Activated T-cell treated with anti-CD3 and anti-CD28 coated beads, Interleukin-2, amount 50 U/mL, for 72 hours (primary cell): ENCODE measurements at places on chromosomes 16 and 17.

- no peak for DNase-seq
- H3K4me1 ChIP-seq, result peaks cover 66% of the 10 kb centered on the region
- no peaks in the 10 kb centered on the region for H3K36me3 ChIP-seq
These were observed 3.1 kb upstream of the ADCY7 start for GRCh38 chr16:50263060-50263909.

GRCh38 chr17:11797803-11798202, 199.5 kb downstream of the ZNF18 start:
- H3K27me3 ChIP-seq, result no peaks in the 10 kb centered on the region
- H3K27ac ChIP-seq, result no peak overlapping the region
- H3K4me1 ChIP-seq, result no peaks in the 10 kb centered on the region
- H3K36me3 ChIP-seq, result no peaks in the 10 kb centered on the region
- DNase-seq, result no peak

- peak overlapping the region; percentile 21 for H3K27ac ChIP-seq
- peaks cover 23% of the 10 kb centered on the region for H3K4me1 ChIP-seq
- no peak for DNase-seq
- no peaks in the 10 kb centered on the region for H3K27me3 ChIP-seq
These were observed 881 bp upstream of the LLGL1 start for GRCh38 chr17:18224387-18225120.

- H3K27ac ChIP-seq, result peak overlapping the region; percentile 89
- peaks cover 14% of the 10 kb centered on the region for H3K36me3 ChIP-seq
- H3K27me3 ChIP-seq, result peaks cover 7% of the 10 kb centered on the region
- H3K4me1 ChIP-seq, result peaks cover 42% of the 10 kb centered on the region
- peak; percentile 29 for DNase-seq
These were observed 1.2 kb downstream of the DYNLL2 start for GRCh38 chr17:58084317-58084981.

GRCh38 chr17:4542003-4542725, 13.0 kb downstream of the MYBBP1A start:
- H3K36me3 ChIP-seq, result peaks cover 10% of the 10 kb centered on the region
- H3K27me3 ChIP-seq, result no peaks in the 10 kb centered on the region
- no peak overlapping the region for H3K27ac ChIP-seq
- no peak overlapping the region for H3K4me3 ChIP-seq
- no peak for DNase-seq

DNA sequence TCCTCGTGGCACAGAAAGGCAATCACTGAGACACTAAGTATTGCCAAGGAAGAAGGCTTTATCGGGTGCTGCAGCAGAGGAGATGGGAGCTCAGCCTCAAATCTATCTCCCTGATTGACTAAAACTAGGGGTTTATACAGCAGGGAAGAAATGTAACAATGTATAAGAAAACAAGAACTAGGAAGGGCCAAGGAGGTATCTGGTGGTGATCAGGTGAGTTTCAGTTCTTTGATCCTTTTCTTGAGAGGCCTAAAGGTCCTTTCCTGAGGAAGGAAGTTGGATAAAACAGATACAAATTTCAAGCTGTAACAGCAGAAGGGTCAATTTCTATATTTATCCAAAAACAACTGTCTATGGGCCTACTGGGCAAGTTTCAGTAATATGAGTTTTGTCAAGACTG, 212.4 kb downstream of the COPRS start:
- no peak overlapping the region for H3K4me3 ChIP-seq
- H3K4me1 ChIP-seq, result no peaks in the 10 kb centered on the region
- DNase-seq, result no peak

- no peak overlapping the region for H3K4me3 ChIP-seq
- no peaks in the 10 kb centered on the region for H3K36me3 ChIP-seq
- peaks cover 14% of the 10 kb centered on the region for H3K27me3 ChIP-seq
- no peak overlapping the region for H3K27ac ChIP-seq
- no peaks in the 10 kb centered on the region for H3K4me1 ChIP-seq
- no peak for DNase-seq
These were observed 18.1 kb upstream of the CNEP1R1 start for GRCh38 chr16:50006964-50007363.

- peak overlapping the region; percentile 92 for H3K27ac ChIP-seq
- H3K4me1 ChIP-seq, result peaks cover 48% of the 10 kb centered on the region
- peak; percentile 89 for DNase-seq
- peaks cover 14% of the 10 kb centered on the region for H3K36me3 ChIP-seq
- H3K27me3 ChIP-seq, result no peaks in the 10 kb centered on the region
- H3K4me3 ChIP-seq, result peak overlapping the region; percentile 86
These were observed 3.4 kb upstream of the MLLT6 start for GRCh38 chr17:38701504-38702165.

DNA sequence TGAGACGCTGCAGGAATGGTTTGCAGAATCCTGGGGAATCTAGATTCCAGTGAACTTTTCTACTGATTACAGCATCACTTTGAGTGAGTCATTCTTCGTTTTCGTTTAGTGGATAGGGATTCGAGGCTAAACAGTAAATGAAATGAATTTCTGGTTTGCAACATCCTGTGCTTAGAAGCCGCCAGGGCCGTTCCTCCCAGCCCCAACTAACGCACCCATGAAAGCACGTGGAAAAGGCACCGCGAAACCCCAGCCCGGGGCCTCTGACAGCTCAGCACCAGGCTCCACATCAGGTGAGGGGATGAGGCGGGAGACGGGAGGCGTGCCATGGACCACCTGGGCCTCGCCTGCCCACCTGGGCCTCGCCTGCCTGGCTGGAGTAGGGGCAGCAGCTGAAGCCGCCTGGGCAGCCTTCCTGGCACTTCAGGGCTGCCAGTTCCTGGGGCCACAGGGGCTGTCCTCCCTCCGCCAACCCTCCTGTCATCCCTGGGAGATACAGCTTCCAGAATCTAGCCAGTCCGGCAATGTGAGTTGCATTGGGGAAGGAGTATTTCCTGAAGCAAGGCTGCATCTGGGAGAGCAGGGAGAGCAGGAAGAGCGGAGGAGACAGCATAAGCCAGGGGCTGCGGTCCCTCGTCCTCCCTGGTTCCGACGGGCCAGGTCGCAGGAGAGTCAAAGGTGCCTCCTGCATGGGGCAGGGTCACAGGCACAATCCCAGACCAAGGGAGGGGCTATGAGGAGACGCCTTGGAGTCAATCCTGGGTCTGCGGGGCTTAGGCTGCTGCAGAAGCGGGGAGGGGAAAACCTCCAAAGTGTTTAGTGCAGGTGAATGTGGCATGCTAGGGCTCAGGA, 78.4 kb downstream of the RPH3AL start:
- H3K27ac ChIP-seq, result no peak overlapping the region
- no peak for DNase-seq
- H3K4me1 ChIP-seq, result no peaks in the 10 kb centered on the region
- no peaks in the 10 kb centered on the region for H3K27me3 ChIP-seq
- no peak overlapping the region for H3K4me3 ChIP-seq

DNA sequence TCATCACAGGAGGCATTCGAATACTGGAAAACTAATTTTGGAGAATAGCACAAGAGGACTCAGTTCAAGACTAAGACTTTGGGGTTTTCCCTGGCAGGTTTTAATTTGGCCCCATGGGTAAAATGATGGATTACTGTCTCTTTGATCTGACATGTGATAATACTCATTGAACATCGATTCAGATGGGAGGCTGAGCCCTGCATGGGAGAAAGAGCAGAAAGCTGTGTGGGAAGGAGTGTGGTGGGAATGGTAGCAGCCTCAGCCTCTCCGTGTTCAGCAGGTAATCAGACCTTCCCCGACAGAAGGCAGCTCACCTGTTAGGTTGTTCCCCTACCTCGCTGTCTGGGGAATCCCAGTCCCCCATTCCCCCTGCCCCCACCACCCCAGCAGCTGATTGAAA, 124.7 kb upstream of the TNRC6C start:
- peaks cover 62% of the 10 kb centered on the region for H3K4me1 ChIP-seq
- H3K27ac ChIP-seq, result no peak overlapping the region
- H3K36me3 ChIP-seq, result peaks cover 7% of the 10 kb centered on the region
- H3K4me3 ChIP-seq, result peak overlapping the region; percentile 67
- no peak for DNase-seq

GRCh38 chr16:70402916-70403659, 35.8 kb downstream of the ST3GAL2 start:
- H3K36me3 ChIP-seq, result peaks cover 4% of the 10 kb centered on the region
- DNase-seq, result no peak
- no peaks in the 10 kb centered on the region for H3K27me3 ChIP-seq
- no peak overlapping the region for H3K27ac ChIP-seq
- peaks cover 38% of the 10 kb centered on the region for H3K4me1 ChIP-seq

DNA sequence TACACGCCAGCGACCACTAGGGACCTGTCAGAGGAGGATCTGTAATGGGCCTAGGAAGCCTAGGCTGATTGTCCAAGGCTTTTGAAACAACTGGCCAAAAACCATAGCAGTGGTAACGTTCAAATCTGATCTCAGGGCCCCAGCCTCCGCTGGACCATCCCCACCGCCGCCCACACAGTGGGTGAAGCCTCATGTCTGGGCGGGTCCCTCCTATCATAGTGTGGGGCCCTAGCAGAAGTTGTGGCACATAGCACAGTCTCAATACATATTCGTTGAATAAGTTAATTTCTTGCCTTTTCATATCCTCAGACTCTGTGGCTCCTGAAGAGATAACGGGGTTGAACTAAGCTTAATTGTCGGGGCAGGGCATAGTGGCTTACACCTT, 818 bp downstream of the DPH1 start:
- no peaks in the 10 kb centered on the region for H3K36me3 ChIP-seq
- peak overlapping the region; percentile 68 for H3K27ac ChIP-seq
- peak; percentile 54 for DNase-seq
- H3K27me3 ChIP-seq, result peaks cover 31% of the 10 kb centered on the region
- H3K4me1 ChIP-seq, result peaks cover 25% of the 10 kb centered on the region

GRCh38 chr16:88531931-88532433, 38.2 kb upstream of the ZC3H18 start:
- H3K27ac ChIP-seq, result no peak overlapping the region
- peaks cover 13% of the 10 kb centered on the region for H3K4me1 ChIP-seq

GRCh38 chr17:61118871-61119270, 280.8 kb upstream of the TBX2 start:
- no peaks in the 10 kb centered on the region for H3K27me3 ChIP-seq
- peaks cover 11% of the 10 kb centered on the region for H3K4me1 ChIP-seq
- H3K36me3 ChIP-seq, result peaks cover 8% of the 10 kb centered on the region
- no peak for DNase-seq
- no peak overlapping the region for H3K27ac ChIP-seq
- H3K4me3 ChIP-seq, result no peak overlapping the region

DNA sequence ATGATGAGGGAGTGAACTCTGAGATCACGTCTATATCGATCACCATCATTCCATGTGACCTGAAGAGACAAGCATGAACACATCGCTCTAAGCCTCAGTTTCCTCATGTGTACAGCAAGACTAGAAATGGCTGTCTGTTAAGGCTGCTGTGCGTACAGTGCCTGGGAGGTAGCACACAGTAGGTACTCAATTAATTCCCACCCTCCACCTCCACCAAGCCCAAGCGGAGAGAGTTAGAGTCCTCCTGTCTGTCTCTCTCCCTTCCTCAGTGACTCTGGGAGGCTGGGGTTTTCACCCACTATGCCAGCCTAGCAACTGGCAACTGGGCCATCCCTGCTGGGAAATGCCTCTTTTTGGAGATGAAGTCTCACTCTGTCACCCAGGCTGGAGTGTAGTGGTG, 318.3 kb upstream of the CCL2 start:
- no peak overlapping the region for H3K4me3 ChIP-seq
- no peak for DNase-seq
- H3K36me3 ChIP-seq, result no peaks in the 10 kb centered on the region
- no peaks in the 10 kb centered on the region for H3K4me1 ChIP-seq
- no peak overlapping the region for H3K27ac ChIP-seq

DNA sequence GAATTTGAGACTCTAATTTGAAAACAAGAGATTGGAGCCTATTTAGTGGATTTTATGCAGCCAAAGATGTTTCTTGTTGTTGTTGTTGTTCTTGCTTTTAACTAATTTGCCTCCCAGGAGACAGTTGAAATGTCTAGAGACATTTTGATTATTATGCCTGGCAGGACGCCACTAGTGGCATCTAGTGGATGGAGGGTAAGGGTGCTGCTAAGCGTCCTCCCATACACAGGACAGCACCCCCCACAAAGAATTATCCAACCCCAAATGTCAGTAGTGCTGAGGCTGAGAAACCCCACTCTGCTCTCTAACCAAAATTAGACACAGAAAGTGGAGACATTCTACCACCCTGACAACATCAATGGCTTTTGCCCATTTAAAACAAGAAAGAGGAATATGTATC, 15.4 kb upstream of the HSBP1 start:
- no peak for DNase-seq
- peaks cover 12% of the 10 kb centered on the region for H3K27me3 ChIP-seq
- H3K27ac ChIP-seq, result no peak overlapping the region

GRCh38 chr17:73112246-73112645, 19.8 kb upstream of the SLC39A11 start:
- H3K36me3 ChIP-seq, result no peaks in the 10 kb centered on the region
- no peak overlapping the region for H3K4me3 ChIP-seq
- no peaks in the 10 kb centered on the region for H3K4me1 ChIP-seq
- peaks cover 9% of the 10 kb centered on the region for H3K27me3 ChIP-seq

GRCh38 chr16:11639925-11640899, 28.0 kb upstream of the SNN start:
- DNase-seq, result no peak
- peaks cover 5% of the 10 kb centered on the region for H3K4me1 ChIP-seq
- no peaks in the 10 kb centered on the region for H3K36me3 ChIP-seq
- H3K4me3 ChIP-seq, result no peak overlapping the region

DNA sequence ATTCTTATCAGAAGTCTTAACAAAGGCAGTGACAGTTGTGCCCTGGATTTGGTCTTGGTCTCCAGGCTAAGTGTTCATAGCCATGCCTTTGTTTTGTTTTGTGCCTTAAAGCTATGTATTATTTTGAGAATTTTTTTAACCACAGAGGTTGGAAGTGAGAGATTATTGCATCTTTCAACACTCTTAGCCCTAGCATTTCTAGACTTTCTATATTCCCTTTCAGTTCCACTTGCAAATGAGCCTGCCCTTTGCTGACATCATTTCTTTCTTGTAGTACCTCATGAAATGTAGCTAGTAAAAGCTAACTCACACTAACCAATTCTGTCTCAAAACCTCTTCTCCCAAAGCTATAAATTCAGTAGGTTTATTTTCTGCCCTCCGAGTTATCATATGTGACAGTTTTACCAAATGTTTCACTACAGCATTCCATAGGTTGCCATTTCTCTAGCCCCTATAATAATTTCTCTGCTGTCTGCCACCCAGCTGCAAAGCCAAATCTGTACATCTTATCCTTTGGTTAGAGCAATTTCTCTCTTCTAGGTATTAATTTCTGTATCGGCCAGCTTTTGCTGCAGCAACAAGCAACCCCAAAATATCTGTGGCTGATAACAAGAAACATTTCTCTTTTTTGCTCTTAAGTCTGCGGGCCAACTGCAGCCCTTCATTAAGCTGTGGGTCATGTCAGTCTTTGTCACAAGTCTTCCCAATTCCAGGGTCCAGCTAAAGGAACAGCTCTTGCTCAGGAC, 14.2 kb upstream of the CCL1 start:
- no peak for DNase-seq
- peaks cover 33% of the 10 kb centered on the region for H3K27me3 ChIP-seq
- H3K36me3 ChIP-seq, result no peaks in the 10 kb centered on the region
- H3K4me3 ChIP-seq, result peak overlapping the region; percentile 25
- no peak overlapping the region for H3K27ac ChIP-seq

- DNase-seq, result no peak
- no peak overlapping the region for H3K4me3 ChIP-seq
- no peaks in the 10 kb centered on the region for H3K27me3 ChIP-seq
- H3K27ac ChIP-seq, result no peak overlapping the region
- H3K4me1 ChIP-seq, result no peaks in the 10 kb centered on the region
These were observed 11.1 kb downstream of the TRPV1 start for GRCh38 chr17:3598078-3598477.

- H3K27me3 ChIP-seq, result peaks cover 23% of the 10 kb centered on the region
- no peaks in the 10 kb centered on the region for H3K4me1 ChIP-seq
- H3K27ac ChIP-seq, result no peak overlapping the region
- no peak for DNase-seq
These were observed 11.5 kb upstream of the UMOD start for GRCh38 chr16:20364051-20364450.

- DNase-seq, result peak; percentile 99
- no peaks in the 10 kb centered on the region for H3K27me3 ChIP-seq
- H3K4me1 ChIP-seq, result peaks cover 60% of the 10 kb centered on the region
These were observed at the start of gene ANKRD11 for GRCh38 chr16:89490439-89491237. Gene ANKRD11, minus strand, starts transcription at chr16:89490561. Its CDS starts 173,542 bp downstream, at chr16:89317019.
